Left colon (tissue), 2 donors: ENCODE measurements at places on chromosomes 7 and 10.

DNA sequence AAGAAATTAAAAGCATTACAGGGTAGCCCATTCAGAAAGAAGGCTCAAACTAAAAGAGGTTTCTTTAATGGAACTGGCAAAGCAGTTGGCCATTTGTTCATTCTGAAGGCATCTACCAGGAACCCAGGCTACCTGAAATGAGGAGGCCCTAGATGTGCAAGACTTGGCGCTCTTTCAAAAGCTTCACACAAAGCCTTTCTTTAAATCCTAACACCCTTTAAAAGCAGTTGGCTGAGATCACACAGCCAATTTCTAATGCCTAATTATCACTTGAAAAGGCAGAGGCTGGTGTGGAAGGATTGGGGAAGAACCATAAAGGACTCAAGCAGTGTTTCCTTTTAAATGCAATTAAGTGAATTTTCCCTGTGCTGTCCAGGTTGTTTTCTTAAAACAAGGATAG, 23.2 kb downstream of the PPP1R17 start:
- DNase-seq: no peak

- no peak for DNase-seq
Observed at GRCh38 chr7:10731253-10731773, 242.4 kb upstream of the PHF14 start.

GRCh38 chr10:7722927-7723529, 19.9 kb downstream of the ITIH2 start:
- no peak for DNase-seq

GRCh38 chr10:788796-789748, 99.6 kb upstream of the DIP2C start:
- no peak for DNase-seq

DNA sequence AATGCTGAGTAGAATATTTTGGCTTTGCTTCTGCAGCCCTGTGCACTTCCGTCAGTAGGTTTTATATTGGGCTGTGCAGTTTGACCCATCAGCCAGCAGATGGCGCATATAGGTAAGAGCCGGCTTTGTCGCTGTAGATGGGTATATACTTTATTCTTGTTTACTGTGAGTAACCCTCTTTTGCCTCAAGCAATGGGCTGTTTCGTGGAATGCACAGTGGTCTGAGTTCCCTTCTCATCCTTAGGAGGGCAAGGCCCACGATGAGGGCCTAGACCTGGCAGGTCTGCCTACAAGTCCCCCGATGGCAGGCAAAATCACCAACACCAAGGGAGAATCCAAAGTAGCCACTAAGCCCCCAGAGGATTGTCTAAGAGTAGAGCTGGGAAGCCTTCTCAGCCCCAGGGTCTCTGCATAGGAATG, 1002.9 kb upstream of the KCND2 start:
- DNase-seq: peak; percentile 23

DNA sequence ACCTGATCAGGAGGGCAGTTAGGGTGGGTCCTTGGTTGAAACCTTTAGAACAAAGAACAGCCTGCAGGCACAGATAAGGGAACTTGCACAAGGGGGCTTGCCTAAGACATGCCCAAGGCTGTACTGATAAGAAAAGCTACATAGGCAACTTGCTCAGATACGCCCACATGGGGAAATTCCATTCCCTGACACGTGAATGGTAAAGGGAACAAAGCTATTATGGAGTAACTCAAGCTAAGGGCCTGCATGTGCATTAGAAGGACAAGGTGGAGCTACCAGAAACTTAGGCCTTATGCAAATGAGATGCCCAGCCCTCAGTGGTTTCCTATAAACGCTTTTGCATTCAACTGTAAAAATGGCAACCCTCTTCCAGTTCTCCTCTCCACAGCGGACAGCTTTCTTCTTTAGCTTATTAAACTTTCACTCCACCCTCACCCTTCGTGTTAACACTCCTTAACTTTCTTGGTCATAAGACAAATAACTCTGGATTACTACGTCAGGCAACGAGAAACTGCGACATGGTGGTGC, 1192.1 kb upstream of the CELF2 start:
- no peak for DNase-seq

- DNase-seq: peak; percentile 27
Observed at GRCh38 chr10:4514445-4515108, 311.4 kb upstream of the AKR1E2 start.

DNA sequence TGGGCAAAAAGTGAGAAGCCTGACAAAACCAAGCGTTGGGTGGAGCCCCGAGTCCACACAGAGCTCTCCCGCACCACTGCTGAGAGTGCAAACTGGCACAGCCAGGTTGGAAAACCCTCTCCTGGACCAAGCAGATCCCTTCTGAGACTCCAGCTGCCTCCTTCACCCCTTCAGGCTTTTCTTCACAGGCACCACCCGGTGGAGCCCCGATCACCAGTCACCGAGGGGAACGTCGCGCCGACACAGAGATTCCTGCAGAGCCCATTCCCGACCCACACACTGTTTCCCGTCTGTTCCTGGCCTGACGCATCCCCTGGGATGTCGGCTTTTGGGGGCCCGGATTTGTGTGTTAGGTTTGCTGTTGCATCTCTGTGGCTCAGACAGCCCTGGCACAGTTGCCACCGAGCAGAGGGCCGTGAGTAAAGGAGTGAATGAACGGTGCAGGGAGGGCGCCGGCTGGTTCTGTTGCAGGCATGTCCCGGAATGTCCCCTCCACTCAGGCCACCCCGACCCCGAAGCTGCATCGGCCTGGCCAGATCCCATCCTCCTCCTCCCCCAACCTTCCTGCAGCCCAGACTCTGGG, 51.0 kb upstream of the INPP5A start:
- DNase-seq: no peak

DNA sequence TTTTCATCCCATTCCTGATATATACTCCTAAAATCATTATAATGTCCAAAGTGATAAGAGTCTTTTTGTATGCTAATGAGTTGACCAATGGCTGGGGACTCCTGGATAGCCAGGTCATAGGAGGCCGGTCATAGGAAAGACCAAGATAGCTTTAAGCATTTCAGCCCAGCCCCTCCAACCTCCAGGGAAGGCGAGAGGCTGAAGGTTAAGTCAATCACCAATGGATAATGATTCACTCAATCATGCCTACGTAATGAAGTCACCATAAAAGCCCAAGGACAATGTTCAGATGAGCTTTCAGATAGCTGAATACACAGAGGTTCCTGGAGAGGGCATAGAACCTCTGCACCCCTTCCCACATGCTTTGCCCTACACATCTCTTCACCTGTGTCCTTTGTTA, 75.7 kb downstream of the VWDE start:
- DNase-seq: no peak

- DNase-seq: no peak
Observed at GRCh38 chr10:113411456-113411855, 141.4 kb upstream of the HABP2 start.

GRCh38 chr7:93973134-93973533, 31.0 kb downstream of the BET1 start:
- DNase-seq: no peak

DNA sequence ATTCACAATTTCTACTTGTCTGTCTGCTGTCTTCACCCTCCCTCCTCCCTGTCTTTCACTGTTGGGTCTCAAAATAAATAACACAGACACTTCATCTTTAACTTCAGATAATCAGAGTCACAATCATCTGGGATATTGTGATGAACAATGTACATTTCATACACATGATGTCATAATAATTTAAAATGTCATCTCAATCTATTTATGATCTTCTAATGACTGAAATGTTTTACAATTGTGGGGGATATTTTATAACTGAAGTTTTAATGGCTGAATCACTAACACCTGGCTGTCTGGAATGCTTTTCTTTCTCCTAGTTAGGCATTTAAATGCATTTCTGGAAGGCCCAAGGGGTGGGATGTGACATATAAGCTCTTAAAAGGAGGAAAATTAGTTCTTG, 859.8 kb downstream of the LRMDA start:
- no peak for DNase-seq

DNA sequence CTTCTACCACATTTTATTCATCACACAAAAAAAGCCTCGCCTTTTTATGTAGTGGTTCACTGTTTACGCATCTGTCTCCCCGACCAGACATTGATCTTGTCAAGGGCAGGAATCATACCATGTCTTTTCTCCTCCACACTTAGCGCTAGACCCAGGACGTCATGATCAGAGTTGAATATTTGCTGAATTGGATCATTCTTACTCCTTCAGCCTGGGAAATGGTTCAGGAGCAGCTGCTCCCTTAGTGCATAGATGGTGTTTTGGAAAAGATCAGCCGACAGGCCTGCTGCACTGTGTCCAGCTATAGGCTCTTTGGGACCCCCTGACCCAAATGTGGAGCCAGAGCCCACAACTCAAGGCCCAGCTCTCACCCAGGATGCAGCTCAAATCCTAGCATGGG, 249.1 kb upstream of the TMEM72 start:
- no peak for DNase-seq

DNA sequence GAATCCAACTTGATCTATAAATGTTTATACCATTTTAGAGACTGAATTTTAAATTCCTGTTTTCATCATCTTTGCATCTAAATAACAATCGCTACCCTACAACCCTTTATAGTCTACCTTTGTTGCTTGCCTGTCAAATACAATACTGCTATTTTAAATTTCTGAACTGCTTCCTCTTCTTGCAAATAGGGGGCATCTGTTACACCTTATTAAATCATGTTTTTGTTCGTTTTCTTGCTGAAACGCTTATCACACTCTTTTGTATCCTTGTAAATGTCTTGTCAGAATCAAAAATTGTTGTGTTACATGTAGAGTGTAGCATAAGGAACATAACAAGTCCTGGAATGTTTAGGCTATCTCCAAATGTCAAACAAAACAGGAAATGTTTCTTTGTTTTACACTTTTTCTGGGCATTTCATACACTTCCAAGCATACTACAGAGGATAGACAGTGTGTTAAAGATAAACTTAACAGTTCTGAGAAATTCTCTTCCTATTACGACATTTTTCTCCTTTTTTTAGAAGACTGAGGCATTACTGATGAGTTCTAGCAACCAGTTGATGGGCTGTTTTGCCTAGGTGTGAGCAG, 281.3 kb downstream of the GPR158 start:
- no peak for DNase-seq

- DNase-seq: peak; percentile 48
Observed at GRCh38 chr10:17025444-17026295, 103.9 kb downstream of the CUBN start.

GRCh38 chr7:105874055-105874454, 2.3 kb downstream of the ATXN7L1 start:
- DNase-seq: no peak

- DNase-seq: no peak
Observed at GRCh38 chr7:155988416-155988815, 176.2 kb upstream of the SHH start.

DNA sequence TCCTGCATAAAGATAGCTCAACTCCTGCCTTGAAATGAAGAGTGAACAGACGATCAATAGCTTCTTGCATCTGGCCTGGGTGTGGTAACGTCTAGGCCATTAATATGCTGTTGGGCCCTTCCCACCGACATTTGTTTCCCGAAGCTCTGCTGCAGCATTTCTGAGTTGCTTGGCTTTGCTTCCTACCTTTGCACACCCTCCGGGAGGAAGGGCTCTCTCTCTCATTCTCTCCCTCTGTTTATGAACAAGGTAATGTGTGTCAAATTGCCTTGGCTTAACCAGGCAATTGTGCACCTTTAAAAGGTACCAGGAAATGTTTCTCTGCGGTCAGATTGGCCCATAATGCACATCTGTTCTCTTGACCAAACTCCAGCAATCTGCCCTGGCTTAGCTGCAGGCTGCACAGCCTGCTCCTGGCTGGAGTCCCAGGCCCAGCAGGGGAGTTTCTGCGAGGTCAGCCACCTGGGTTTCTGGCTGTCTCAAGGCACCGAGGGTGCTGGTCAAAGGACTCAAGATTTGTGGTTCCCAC, 223.7 kb downstream of the SNX10 start:
- peak; percentile 65 for DNase-seq

DNA sequence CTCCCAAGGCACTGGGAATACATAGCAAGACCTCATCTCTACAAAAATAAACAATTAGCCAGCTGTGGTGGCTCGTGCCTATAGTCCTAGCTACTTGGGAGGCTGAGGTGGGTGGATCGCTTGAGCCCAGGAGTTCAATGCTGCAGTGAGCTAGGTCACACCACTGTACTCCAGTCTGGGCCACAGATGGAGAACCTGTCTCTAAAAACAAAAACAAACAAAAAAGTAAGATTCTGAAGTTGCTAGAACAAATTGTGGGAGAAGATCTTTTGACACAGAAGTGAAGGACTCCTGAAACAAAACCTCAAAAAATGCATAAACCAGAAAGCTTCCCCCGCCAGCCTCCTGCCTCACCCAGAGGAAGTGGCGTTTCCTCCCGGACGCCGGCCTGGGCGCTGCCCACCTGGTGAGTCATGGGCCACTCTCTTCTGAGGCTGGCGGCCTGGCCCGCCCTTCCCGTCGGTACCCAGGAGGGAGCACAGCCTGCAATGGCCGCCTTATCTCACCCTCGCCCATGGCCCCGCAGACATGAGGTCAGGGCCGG, 25.4 kb upstream of the ELN start:
- DNase-seq: no peak

- DNase-seq: no peak
Observed at GRCh38 chr7:155294511-155294778, 3.2 kb upstream of the INSIG1 start.

- DNase-seq: no peak
Observed at GRCh38 chr7:32658467-32658869, 163.2 kb downstream of the AVL9 start.

GRCh38 chr10:74598891-74599566, 227.4 kb upstream of the KAT6B start:
- DNase-seq: no peak

GRCh38 chr7:114889646-114890285, 32.1 kb upstream of the MDFIC start:
- no peak for DNase-seq

DNA sequence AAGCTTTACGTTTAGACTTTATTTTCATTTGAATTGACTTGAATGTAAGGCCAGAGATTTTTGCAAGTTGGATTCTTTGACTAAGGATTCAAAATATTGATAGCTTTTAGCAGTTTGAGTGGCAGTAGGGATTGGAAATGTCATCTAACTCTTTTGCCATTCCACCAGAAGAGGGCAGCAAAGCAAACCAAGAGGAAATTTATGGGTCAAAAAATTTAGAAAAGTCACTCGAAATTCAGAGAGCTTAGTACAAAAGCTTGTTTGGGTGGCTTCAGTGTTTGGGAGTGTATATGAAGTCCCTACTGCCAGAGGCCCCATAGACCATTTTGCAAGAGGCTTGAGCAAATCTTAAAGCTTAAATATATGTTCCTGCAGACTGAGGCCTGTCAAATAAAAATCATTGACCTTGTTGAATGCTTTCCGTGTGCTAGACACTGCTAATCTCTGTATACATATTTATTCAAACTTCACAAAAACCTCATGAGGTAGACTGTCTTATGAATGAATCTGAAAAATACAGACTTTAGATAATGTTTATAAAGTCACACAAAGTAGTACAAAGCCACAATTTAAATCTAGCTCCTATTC, 44.6 kb upstream of the RSBN1L start:
- no peak for DNase-seq
